ENCODE measurements at places on chromosomes 13 and 19.

DNA sequence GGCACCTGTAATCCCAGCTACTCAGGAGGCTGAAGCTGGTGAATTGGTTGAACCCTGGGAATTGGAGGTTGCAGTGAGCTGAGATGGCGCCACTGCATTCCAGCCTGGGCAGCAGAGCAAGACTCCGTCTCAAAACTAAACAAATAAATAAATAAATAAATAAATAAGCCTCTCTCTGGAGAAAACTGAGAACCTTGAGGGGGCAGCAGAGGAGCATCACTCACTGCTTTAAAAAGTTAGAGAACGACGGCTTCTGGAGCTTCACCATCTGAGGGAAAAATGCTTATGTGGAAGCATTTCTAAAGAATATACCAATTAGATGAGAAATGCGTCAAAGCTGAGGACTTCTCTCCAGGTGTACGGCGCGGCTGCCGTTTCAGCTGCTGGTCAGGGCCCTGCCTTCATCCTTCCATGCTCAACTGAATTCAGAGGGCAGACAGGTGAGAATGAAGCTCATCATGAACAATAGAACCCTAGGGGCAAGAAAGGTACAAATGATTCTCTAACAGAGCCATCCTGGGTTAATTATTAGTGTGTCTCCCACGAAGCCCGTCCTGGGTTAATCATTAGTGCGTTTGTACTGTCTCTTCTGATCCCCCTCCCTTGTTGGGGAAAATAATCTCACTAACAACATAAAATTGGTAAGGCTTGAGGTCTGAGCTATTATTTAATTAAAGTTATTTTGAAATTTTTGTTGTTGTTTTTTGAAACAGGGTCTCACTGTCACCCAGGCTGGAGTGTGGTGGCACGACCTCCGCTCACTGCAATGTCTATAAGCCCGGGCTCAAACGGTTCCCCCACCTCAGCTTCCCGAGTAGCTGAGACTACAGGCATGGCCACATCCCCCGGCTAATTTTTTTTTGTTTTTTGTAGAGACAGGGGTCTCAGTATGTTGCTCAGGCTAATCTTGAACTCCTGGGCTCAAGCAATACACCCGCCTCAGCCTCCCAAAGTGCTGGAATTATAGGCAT lies 80.1 kb downstream of the IPO5 start:
- no peak for DNase-seq

DNA sequence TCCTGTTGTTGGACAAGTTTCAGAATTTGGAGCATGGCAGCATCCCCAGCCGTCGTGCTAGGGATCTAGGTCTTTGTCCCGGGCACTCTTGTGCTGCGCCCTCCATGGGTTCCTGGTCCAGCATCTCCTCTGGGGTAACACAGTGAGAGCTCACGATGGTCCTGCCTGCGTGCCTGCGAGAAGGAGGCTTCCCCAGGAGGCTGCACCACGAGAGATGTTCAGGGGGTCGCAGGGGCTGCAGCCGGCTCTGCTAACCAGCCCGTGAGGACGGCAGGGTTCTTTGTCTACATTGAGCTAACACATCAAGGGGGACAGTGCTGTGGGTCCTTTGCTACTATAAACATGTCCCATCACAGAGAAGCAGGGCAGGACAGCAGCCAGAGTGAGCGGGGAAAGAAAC lies 103.9 kb upstream of the SOX1 start:
- no peak for DNase-seq

DNA sequence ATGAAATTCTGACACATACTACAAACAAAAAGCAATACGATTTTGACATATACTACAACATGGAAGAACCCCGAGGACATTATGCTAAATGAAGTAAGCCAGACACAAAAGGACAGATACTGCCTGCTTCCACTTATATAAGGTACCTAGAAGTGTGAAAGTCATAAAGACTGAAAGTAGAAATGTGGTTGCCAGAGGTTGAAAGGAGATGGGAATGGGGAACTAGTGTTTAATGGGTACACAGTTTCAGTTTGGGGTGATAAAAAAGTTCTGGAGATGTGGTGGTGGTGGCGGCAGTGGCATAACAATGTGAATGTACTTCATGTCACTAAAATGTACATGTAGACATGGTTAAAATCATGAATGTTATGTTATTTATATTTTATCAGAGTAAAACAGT lies 12.1 kb upstream of the NDFIP2 start:
- no peak for DNase-seq

DNA sequence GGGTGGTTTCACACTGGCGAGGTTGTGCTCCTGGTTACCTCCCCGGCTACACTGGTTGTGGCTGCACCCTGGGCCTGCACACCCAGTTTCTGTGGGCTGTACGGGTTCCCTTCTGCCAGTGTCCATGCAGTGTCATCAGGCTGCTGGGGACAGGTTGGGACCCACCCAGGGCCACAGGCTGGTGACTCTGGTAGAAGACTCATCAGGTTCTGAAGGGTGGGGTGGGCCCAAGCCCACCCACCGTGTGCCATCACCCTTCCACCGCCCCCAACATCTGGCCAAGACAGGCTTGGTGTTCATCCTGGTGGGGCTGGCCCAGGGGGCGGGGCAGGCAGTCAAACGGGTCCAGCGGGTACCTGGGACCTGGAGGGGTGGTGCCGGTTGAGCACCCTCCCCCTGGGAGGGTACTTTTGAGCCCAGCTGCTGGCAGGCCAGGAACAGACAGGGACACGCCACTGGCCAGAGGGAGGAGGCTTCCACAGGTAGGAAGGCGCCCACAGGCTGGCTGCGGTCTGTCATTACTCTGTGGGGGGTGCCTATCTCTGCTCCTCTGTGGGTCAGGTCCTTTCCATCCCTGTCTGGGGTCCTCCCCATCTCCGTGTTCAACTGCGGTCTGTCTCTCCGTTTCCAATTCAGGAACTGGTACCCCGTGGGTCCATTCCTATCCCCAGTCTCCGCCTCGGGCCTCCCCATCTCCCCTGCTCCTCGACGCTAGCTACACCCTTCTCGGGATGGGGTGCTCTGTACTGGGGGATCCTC lies at the start of gene RNF225:
Gene RNF225 (plus strand): TSS at position 437 of the 759 bp plus-strand sequence. CDS start 434 bp downstream, outside the sequence.
- DNase-seq: no peak

GRCh38 chr19:46134527-46134926 lies 10.0 kb upstream of the IGFL3 start:
- DNase-seq: no peak

- no peak for DNase-seq
Observed at GRCh38 chr13:33727297-33728083, 90.5 kb upstream of the RFC3 start.
